ENCODE measurements at places on chromosomes 16 and 17. TPM values are rescaled to one million over a fixed set of nuclear protein-coding genes. Genes with fewer than 3 reads are reported as not detected.

Gene SDR42E2
- total RNA-seq, result not detected

Gene HS3ST3A1
- 20.0 TPM for total RNA-seq

Gene TNFAIP1
- 26.9 TPM for total RNA-seq

Gene LPO
- not detected for total RNA-seq

Gene ZNF688
- total RNA-seq, result 9.9 TPM

Gene CCL17
- total RNA-seq, result not detected

Gene ARHGAP44
- 4.4 TPM for total RNA-seq

Gene SULT1A1
- 47.4 TPM for total RNA-seq

Gene CA4
- total RNA-seq, result not detected

Gene ZFP3
- total RNA-seq, result 1.4 TPM

Gene KPNA2
- 56.5 TPM for total RNA-seq

Gene KRTAP4-5
- total RNA-seq, result not detected

Gene CPSF4L
- total RNA-seq, result not detected

Gene RFFL
- total RNA-seq, result 7.0 TPM

Gene NTN1
- total RNA-seq, result 0.23 TPM

Gene MEIOB
- total RNA-seq, result not detected

Gene CLEC18C
- total RNA-seq, result not detected

Gene UMOD
- not detected for total RNA-seq
